ENCODE measurements at places on chromosomes 6 and 20. TPM values are rescaled to one million over a fixed set of nuclear protein-coding genes. Genes with fewer than 3 reads are reported as not detected.

The VGLL2 gene
- not detected for total RNA-seq

The DEFB113 gene
- not detected for total RNA-seq

- no peaks in the 10 kb centered on the region for H3K4me1 ChIP-seq
- H3K36me3 ChIP-seq, result no peaks in the 10 kb centered on the region
- H3K27me3 ChIP-seq, result no peaks in the 10 kb centered on the region
- H3K4me3 ChIP-seq, result no peak overlapping the region
- no peak overlapping the region for H3K27ac ChIP-seq
Measured at GRCh38 chr6:53244399-53244931, 95.8 kb upstream of the GCM1 start.

The C6orf163 gene
- 2.5 TPM for total RNA-seq

- H3K27ac ChIP-seq, result no peak overlapping the region
- H3K36me3 ChIP-seq, result no peaks in the 10 kb centered on the region
- H3K27me3 ChIP-seq, result no peaks in the 10 kb centered on the region
- H3K4me3 ChIP-seq, result no peak overlapping the region
Measured at GRCh38 chr20:46991880-46992639, 97.4 kb downstream of the EYA2 start.

DNA sequence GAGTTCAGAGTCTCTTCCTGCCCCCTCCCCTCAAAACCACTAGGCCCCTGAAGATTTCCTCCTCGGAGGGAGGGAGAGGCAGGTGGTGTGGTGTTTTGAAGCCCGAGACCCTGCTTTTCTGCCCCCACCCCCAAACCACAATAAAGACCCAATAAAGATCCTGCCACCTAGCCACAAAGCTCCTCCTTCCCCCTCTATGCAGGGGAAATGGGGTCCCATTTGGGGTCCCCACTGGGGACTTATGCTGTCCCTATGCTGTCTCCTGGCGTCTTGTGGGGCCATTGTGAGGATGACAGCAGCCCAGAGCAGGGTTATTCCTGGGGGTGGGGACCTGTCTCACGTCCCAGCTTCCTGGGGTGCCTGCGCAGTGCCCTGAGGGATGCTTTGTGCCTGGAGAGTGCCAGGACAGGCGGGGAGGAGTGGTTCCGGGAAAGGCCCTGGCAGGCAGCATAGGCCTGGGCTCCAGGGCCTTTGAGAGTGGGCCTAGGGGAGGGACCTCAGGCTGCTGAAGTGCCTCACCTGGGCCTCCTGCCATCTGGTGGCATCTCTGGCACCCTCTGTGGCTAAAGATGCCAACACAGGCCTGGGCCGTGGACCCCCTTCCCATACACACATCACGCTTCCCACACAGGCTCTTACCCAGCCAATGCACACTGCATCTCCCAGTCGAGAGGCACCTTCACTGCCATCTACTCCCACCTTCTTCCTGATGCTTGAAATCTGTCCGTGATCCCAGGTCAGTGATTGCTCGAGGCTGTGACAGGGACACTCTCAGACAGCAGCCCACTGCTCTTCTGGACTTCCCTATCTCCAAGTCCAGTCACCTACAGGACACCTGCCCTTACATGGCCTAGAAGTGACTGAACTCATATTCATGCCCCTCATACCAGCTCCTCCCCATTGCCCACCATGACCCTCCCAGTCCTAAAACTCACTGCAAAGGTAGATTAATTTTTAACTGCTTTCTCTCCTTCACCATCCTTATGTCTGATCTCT, 7.9 kb upstream of the ARMC12 start:
- no peaks in the 10 kb centered on the region for H3K36me3 ChIP-seq
- no peaks in the 10 kb centered on the region for H3K27me3 ChIP-seq
- DNase-seq, result no peak
- no peak overlapping the region for H3K4me3 ChIP-seq
- peak overlapping the region; percentile 56 for H3K27ac ChIP-seq

The ECHDC1 gene
- 36.8 TPM for total RNA-seq

GRCh38 chr6:119161438-119161837, 83.0 kb upstream of the FAM184A start:
- H3K4me3 ChIP-seq, result no peak overlapping the region
- H3K4me1 ChIP-seq, result no peaks in the 10 kb centered on the region
- DNase-seq, result no peak
- no peaks in the 10 kb centered on the region for H3K36me3 ChIP-seq

- DNase-seq, result no peak
- no peak overlapping the region for H3K4me3 ChIP-seq
- H3K4me1 ChIP-seq, result no peaks in the 10 kb centered on the region
Measured at GRCh38 chr6:103798166-103798565, 1061.6 kb downstream of the HACE1 start.

DNA sequence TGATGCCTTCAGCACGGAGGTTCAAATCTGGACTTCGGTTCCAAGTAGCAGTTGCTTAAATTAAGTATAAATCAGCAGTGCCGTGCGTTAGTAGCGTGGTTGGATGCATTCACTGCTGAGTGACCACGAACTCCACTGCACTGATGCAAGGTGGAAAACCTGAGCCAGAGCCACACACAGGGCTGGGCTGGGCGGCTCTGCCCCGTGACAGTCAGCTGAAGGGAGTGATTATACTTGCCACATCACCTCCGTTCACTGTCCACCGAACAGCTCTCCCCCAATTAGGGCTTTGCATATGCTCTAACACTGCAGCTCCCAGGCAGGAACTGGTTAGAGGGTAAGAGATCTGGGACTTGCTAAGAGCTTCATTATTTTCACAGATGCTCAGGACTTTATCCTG, 22.2 kb downstream of the PPP1R3G start:
- H3K4me1 ChIP-seq, result no peaks in the 10 kb centered on the region
- no peaks in the 10 kb centered on the region for H3K27me3 ChIP-seq
- no peaks in the 10 kb centered on the region for H3K36me3 ChIP-seq
- no peak overlapping the region for H3K4me3 ChIP-seq
- no peak overlapping the region for H3K27ac ChIP-seq

The BTNL2 gene
- total RNA-seq, result not detected

The BEND6 gene
- total RNA-seq, result 0.66 TPM

The ZSCAN31 gene
- total RNA-seq, result 23.0 TPM

- DNase-seq, result no peak
- H3K36me3 ChIP-seq, result no peaks in the 10 kb centered on the region
- no peaks in the 10 kb centered on the region for H3K27me3 ChIP-seq
- no peak overlapping the region for H3K27ac ChIP-seq
Measured at GRCh38 chr6:113813142-113813541, 44.0 kb upstream of the MARCKS start.

DNA sequence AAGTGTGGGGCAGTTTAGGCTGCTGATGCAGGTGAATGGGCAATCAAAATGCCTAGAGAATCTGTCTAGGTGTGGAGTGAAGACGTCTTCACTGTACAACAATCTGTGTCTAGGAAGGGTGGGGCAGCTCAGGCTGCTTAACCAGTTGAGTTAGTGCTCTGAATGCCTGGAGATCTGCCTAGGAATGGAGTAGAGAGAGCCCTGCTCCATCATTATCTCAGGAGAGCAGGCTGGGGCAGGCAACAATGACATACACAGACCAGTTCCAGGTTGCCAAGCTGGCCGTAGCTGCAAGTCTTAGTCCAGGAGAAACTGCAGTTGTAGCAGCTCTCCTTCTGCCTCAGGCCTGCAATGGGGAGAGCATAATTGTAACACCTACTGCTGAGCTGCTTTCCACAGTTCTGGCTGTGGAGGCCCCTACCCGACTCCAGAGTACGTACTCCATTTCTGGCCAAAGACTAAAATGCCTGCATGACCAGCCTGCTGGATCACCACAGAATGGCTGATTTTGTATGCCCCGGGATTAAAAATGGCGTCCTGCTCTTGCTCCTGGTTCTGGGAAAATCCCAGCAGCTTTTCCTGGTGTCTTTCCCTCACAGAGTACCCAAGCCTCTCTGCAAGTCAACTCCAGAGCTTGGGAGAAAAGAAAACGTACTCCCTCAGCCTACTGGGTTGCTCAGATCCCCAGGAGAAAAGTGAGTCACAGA, 545.4 kb downstream of the ADGRB3 start:
- H3K4me3 ChIP-seq, result no peak overlapping the region
- no peak overlapping the region for H3K27ac ChIP-seq
- no peaks in the 10 kb centered on the region for H3K4me1 ChIP-seq

The MUC21 gene
- not detected for total RNA-seq

The SERPINB6 gene
- total RNA-seq, result 145 TPM

- H3K27ac ChIP-seq, result no peak overlapping the region
- H3K27me3 ChIP-seq, result no peaks in the 10 kb centered on the region
- H3K4me3 ChIP-seq, result no peak overlapping the region
- H3K4me1 ChIP-seq, result peaks cover 6% of the 10 kb centered on the region
Measured at GRCh38 chr20:44070139-44070900, 116.7 kb downstream of the JPH2 start.

DNA sequence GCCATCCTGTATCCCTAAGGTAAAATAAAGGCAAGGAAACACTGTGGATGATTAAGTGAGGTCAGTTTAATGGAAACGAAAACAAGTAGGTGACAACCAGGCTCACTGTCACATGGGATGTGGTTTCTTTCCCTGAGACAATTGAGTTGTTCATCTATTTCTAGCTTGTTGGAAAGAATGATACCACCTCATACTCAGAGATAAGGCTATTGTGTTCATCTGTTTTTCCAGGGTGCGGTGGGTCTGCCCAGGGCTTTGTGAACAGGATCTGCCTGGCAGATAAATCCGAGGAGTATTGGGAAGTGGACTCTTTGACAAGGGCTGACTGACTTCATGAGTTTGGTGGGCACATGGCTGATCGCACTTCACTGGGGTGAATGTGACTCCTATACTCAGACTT, 80.8 kb upstream of the TIAM2 start:
- no peaks in the 10 kb centered on the region for H3K36me3 ChIP-seq
- H3K27ac ChIP-seq, result no peak overlapping the region
- peak; percentile 74 for DNase-seq

The GABRR1 gene
- total RNA-seq, result not detected

DNA sequence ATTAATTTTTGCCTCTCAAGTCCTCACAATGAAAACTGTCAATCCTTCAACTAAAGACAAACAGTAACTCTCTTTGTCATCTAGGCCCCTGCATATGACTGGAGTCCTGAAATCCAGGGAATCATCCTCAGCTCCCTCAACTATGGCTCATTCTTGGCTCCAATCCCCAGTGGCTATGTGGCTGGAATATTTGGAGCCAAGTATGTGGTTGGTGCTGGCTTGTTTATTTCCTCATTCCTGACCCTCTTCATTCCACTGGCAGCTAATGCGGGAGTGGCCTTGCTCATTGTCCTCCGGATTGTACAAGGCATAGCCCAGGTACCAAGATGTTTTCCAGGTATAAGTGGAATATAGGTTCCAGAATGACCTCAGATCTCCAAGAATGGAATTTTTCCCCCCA, 15.4 kb downstream of the SLC17A4 start:
- H3K36me3 ChIP-seq, result no peaks in the 10 kb centered on the region
- no peak overlapping the region for H3K4me3 ChIP-seq

DNA sequence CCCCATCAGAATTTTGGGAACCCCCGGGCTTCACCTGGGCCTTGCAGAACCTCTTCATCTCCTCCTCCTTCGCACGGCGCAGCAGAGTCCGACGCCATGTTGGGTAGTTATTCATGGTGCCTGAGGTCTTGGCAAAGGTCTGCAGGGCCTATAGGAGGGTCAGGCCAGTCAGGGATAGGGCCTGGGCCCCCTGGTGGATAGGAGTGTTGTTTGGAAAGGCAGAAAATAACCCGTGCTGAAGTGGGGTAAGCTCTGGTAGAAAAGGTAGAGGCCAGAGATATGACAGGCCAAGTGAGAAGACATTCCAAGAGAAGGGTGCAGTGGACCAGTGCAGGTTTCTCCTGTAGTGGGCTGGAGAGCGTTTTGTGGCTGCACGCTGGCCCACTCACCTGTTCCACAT, 4.9 kb downstream of the SMPD2 start:
- H3K36me3 ChIP-seq, result peaks cover 17% of the 10 kb centered on the region
- no peak for DNase-seq
- no peaks in the 10 kb centered on the region for H3K4me1 ChIP-seq
- H3K27ac ChIP-seq, result no peak overlapping the region
- H3K4me3 ChIP-seq, result no peak overlapping the region
- H3K27me3 ChIP-seq, result no peaks in the 10 kb centered on the region

DNA sequence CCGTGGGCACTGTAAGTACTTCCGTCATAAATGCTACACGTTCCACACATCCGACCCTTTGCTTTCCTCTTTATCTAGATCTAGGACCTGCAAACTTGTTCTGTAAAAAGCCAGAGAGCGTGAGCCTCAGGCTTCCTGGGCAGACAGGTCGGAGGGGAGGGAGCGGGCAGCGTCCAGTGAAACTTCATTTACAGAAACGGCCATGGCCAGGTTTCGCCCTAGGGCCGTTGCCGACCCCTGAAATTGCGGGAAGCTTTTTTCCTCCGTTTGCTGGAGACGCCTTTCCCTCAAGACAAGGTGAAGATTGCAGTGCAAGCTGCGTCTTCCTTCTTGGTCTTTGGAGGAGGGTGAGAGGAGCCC, 155.4 kb downstream of the DLL1 start:
- no peaks in the 10 kb centered on the region for H3K4me1 ChIP-seq
- H3K36me3 ChIP-seq, result no peaks in the 10 kb centered on the region
- DNase-seq, result no peak
- H3K4me3 ChIP-seq, result no peak overlapping the region

The KCNG1 gene
- 1.1 TPM for total RNA-seq

- H3K4me3 ChIP-seq, result no peak overlapping the region
- H3K27me3 ChIP-seq, result no peaks in the 10 kb centered on the region
- no peak for DNase-seq
Measured at GRCh38 chr6:46115634-46116033, 14.2 kb upstream of the ENPP4 start.

- H3K36me3 ChIP-seq, result no peaks in the 10 kb centered on the region
- H3K4me1 ChIP-seq, result no peaks in the 10 kb centered on the region
- H3K27me3 ChIP-seq, result no peaks in the 10 kb centered on the region
- no peak overlapping the region for H3K27ac ChIP-seq
Measured at GRCh38 chr6:63783096-63783495, 147.5 kb downstream of the PHF3 start.

GRCh38 chr6:106825156-106825555, 149.4 kb downstream of the CD24 start:
- H3K27ac ChIP-seq, result no peak overlapping the region
- H3K36me3 ChIP-seq, result no peaks in the 10 kb centered on the region
- H3K27me3 ChIP-seq, result no peaks in the 10 kb centered on the region
- no peak for DNase-seq
- no peaks in the 10 kb centered on the region for H3K4me1 ChIP-seq

- H3K4me3 ChIP-seq, result no peak overlapping the region
- no peaks in the 10 kb centered on the region for H3K36me3 ChIP-seq
- no peaks in the 10 kb centered on the region for H3K27me3 ChIP-seq
- DNase-seq, result no peak
Measured at GRCh38 chr20:4961746-4962145, 39.6 kb downstream of the SLC23A2 start.

GRCh38 chr20:48605364-48606171, 222.2 kb downstream of the PREX1 start:
- H3K4me3 ChIP-seq, result no peak overlapping the region
- no peaks in the 10 kb centered on the region for H3K27me3 ChIP-seq
- no peak for DNase-seq
- H3K36me3 ChIP-seq, result no peaks in the 10 kb centered on the region
- H3K4me1 ChIP-seq, result no peaks in the 10 kb centered on the region
- no peak overlapping the region for H3K27ac ChIP-seq

All from endothelial cell of umbilical vein (primary cell).